GM23338 (cell line): ENCODE measurements at places on chromosomes 16 and 17. TPM values are rescaled to one million over a fixed set of nuclear protein-coding genes. Genes with fewer than 3 reads are reported as not detected.

ZFPM1 gene
- total RNA-seq: 2.2 and 2.4 TPM in 2 replicates

GRCh38 chr17:4199818-4200402 lies 56.9 kb downstream of the CYB5D2 start:
- peak; percentile 84 for DNase-seq
- H3K27me3 ChIP-seq: no peaks in the 10 kb centered on the region
- H3K27ac ChIP-seq: peak overlapping the region; percentile 5; the same call in 1 of the 2 replicates
- no peak overlapping the region for H3K4me3 ChIP-seq
- peaks cover 14% of the 10 kb centered on the region for H3K36me3 ChIP-seq

GRCh38 chr16:89738538-89739317 lies 17.4 kb downstream of the ZNF276 start:
- H3K27me3 ChIP-seq: no peaks in the 10 kb centered on the region
- H3K4me3 ChIP-seq: no peak overlapping the region

GRCh38 chr17:72578817-72579470 lies 458.1 kb downstream of the SOX9 start:
- DNase-seq: no peak
- H3K27ac ChIP-seq: no peak overlapping the region
- no peak overlapping the region for H3K4me3 ChIP-seq
- H3K27me3 ChIP-seq: no peaks in the 10 kb centered on the region
- peaks cover 14% of the 10 kb centered on the region for H3K4me1 ChIP-seq

GRCh38 chr16:3129137-3130131 lies 5.4 kb upstream of the ZNF213 start:
- no peak overlapping the region for H3K4me3 ChIP-seq
- H3K36me3 ChIP-seq: peaks cover 6% of the 10 kb centered on the region; the same call in 1 of the 2 replicates
- H3K4me1 ChIP-seq: peaks cover 49% of the 10 kb centered on the region
- DNase-seq: peak; percentile 94
- H3K27me3 ChIP-seq: no peaks in the 10 kb centered on the region
- peak overlapping the region; percentile 85 for H3K27ac ChIP-seq

- peaks cover 23% of the 10 kb centered on the region for H3K4me1 ChIP-seq
- no peak overlapping the region for H3K4me3 ChIP-seq
- H3K36me3 ChIP-seq: no peaks in the 10 kb centered on the region
- DNase-seq: no peak
- no peak overlapping the region for H3K27ac ChIP-seq
- no peaks in the 10 kb centered on the region for H3K27me3 ChIP-seq
Measured at GRCh38 chr17:57412520-57413096, 156.3 kb downstream of the MSI2 start.

DNA sequence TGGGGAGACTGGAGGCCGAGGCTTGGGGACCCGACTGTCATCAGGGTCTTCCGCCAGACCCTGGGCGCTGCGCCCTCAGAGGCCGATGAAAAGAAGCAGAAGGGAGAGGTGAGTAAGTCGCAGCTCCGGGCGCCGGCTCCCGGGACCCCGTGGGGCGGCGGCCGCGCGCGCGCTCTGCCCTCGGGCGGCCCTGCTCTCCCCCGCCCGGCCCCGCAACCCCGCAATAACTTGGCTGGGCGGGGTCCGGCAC lies 392 bp upstream of the ABHD15 start:
- peak; percentile 62 for DNase-seq
- H3K4me1 ChIP-seq: peaks cover 11% of the 10 kb centered on the region
- peaks cover 57% of the 10 kb centered on the region for H3K27me3 ChIP-seq
- H3K27ac ChIP-seq: no peak overlapping the region

DNA sequence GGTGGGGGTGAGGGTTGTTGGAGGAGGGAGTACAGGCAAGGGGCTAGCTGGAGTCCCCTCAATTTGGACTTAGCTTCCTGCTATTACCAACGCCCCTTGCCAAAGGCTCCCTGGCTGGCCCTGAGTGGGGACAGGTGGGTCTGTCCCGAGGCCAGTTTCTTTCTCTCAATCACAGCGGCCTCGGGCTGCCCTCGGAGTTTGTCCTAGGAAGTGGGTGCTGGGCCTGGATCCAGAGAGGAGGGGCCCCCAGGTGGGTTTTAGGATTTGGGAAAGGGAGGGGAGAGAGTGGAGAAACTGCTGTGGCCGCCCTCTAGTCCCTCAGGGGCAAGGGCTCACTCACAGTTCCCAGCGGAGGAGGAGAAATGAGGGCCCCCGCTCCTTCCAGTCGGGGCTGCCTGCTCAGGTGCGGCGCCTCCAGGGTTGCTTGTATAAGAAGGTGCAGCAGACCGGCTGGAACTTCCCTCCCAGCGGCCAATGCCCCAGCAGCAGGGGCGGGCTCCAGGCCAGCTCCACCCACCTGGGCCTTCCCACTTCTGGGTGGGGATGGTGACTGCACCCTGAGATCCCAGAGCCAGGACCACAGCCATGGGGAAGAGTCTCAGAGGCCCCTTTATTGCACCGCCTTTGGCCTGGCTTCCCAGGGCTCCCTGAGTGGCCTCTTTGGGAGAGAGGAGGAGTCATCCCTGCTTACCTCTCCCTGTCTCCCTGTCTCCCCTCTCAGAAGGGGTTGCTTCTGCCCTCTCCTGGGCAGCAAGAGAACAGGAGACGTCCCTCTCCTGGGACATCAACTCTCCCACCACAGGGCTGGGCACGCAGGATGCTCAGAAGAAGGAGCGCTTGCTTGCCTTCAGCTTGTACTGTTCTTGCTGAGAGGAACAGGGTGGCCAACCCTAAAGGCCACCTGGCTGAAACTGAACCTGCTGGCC lies 112.0 kb upstream of the SMURF2 start:
- H3K4me1 ChIP-seq: peaks cover 15% of the 10 kb centered on the region
- no peak overlapping the region for H3K27ac ChIP-seq
- H3K4me3 ChIP-seq: peak overlapping the region; percentile 77
- H3K27me3 ChIP-seq: peaks cover 43% of the 10 kb centered on the region

- DNase-seq: no peak
- no peak overlapping the region for H3K27ac ChIP-seq
- H3K27me3 ChIP-seq: peaks cover 7% of the 10 kb centered on the region
- no peak overlapping the region for H3K4me3 ChIP-seq
- peaks cover 7% of the 10 kb centered on the region for H3K4me1 ChIP-seq
- peaks cover 38% of the 10 kb centered on the region for H3K36me3 ChIP-seq
Measured at GRCh38 chr17:56908001-56908542, 5.8 kb downstream of the TRIM25 start.
